Subcutaneous preadipocyte (primary cell): ENCODE measurements at places on chromosomes 2 and 18. TPM values are rescaled to one million over a fixed set of nuclear protein-coding genes. Genes with fewer than 3 reads are reported as not detected.

Gene FBXO41
- total RNA-seq: 1.6 and 1.8 TPM in 2 replicates

Gene MARCHF4
- under 0.01 and 1.6 TPM in 2 replicates for total RNA-seq

Gene GTF3C2
- total RNA-seq: 40.4 and 54.9 TPM in 2 replicates

Gene HMSD
- 0.39 TPM in 1 of 2 replicates, not detected in the other for total RNA-seq

Gene PSD4
- total RNA-seq: 1.2 and 1.5 TPM in 2 replicates

Gene RNF152
- total RNA-seq: 0.37 and 1.2 TPM in 2 replicates

Gene CD207
- total RNA-seq: not detected in 2 replicates

Gene RAB17
- 0.20 TPM in 1 of 2 replicates, not detected in the other for total RNA-seq

Gene CLEC4F
- total RNA-seq: not detected in 2 replicates
